ENCODE measurements at places on chromosomes 5 and 9. TPM values are rescaled to one million over a fixed set of nuclear protein-coding genes. Genes with fewer than 3 reads are reported as not detected.
A peak's percentile ranks its signal among the peaks of the same experiment; 100 is the strongest.

PCDHGA4 gene
- 3.9 TPM for total RNA-seq

PAXX gene
- total RNA-seq: 62.9 TPM

GRCh38 chr9:89372230-89372816 is 54.0 kb downstream of the SECISBP2 start:
- H3K27ac ChIP-seq: no peak overlapping the region
- H3K4me1 ChIP-seq: no peaks in the 10 kb centered on the region
- no peak overlapping the region for H3K4me3 ChIP-seq
- no peaks in the 10 kb centered on the region for H3K27me3 ChIP-seq

GRCh38 chr9:129888293-129889121 is 53.2 kb downstream of the USP20 start:
- H3K4me3 ChIP-seq: no peak overlapping the region
- H3K27me3 ChIP-seq: no peaks in the 10 kb centered on the region
- peaks cover 34% of the 10 kb centered on the region for H3K4me1 ChIP-seq

IFNB1 gene
- not detected for total RNA-seq

DNA sequence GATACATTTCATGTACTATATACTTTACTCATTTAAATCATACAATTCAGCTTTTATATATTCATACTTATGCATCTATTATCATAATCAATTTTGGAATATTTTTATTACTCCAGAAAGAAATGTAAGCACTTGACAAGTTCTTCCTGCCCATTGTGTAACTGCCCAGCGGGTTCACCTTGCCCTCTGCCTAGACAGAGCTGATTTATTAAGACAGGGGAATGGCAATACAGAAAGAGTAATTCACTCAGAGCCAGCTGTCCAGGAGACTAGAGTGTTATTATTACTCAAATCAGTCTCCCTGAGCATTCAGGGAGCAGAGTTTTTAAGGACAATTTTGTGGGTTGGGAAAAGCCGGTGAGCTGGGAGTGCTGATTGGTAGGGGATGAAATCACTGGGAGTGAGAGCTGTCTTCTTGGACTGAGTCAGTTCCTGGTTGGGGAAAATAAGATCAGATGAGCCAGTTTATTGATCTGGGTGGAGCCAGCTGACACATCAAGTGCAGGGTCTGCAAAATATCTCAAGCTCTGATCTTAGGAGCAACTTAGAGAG is 16.1 kb upstream of the SPIN1 start:
- no peaks in the 10 kb centered on the region for H3K4me1 ChIP-seq
- DNase-seq: no peak
- no peak overlapping the region for H3K27ac ChIP-seq
- H3K36me3 ChIP-seq: no peaks in the 10 kb centered on the region

SLC46A2 gene
- total RNA-seq: not detected

SURF6 gene
- 12.8 TPM for total RNA-seq

NUDT12 gene
- total RNA-seq: 5.9 TPM

GRCh38 chr5:98309785-98310598 is 463.5 kb upstream of the RGMB start:
- no peak for DNase-seq
- H3K27me3 ChIP-seq: no peaks in the 10 kb centered on the region
- no peak overlapping the region for H3K27ac ChIP-seq
- no peaks in the 10 kb centered on the region for H3K36me3 ChIP-seq

GRCh38 chr9:17137566-17137965 is 2.7 kb downstream of the CNTLN start:
- DNase-seq: no peak
- H3K27me3 ChIP-seq: no peaks in the 10 kb centered on the region
- H3K4me3 ChIP-seq: no peak overlapping the region
- no peak overlapping the region for H3K27ac ChIP-seq

DNA sequence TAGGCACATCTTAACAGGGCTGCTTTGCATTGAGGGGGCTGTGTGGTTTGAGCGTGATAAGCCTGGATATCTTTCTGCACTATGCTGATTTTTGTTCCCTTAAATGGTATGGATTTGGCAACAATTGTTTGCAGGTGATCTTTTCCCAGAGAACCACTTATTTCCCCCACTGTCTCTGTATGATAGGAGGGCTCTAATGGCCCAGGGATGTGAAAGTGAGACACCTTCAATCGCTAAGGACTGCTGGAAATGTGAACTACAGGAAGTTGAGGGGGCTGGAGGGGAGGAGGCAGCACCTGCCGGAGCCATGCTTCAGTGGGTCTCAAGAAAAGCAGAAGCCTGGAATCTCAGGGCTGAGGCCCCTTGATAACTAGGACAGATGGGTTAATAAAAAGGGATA is 29.4 kb downstream of the SYK start:
- no peaks in the 10 kb centered on the region for H3K4me1 ChIP-seq
- no peaks in the 10 kb centered on the region for H3K27me3 ChIP-seq
- H3K27ac ChIP-seq: no peak overlapping the region
- peak; percentile 22 for DNase-seq
- no peaks in the 10 kb centered on the region for H3K36me3 ChIP-seq

NIM1K gene
- not detected for total RNA-seq

- no peaks in the 10 kb centered on the region for H3K36me3 ChIP-seq
- no peaks in the 10 kb centered on the region for H3K27me3 ChIP-seq
- DNase-seq: no peak
- no peak overlapping the region for H3K27ac ChIP-seq
- H3K4me3 ChIP-seq: no peak overlapping the region
- peaks cover 19% of the 10 kb centered on the region for H3K4me1 ChIP-seq
Observed at GRCh38 chr9:70594386-70594944, 180.0 kb upstream of the KLF9 start.

GRCh38 chr9:13896922-13897835 is 416.8 kb downstream of the NFIB start:
- no peak overlapping the region for H3K4me3 ChIP-seq
- no peak overlapping the region for H3K27ac ChIP-seq
- no peaks in the 10 kb centered on the region for H3K27me3 ChIP-seq
- H3K36me3 ChIP-seq: no peaks in the 10 kb centered on the region

- H3K4me1 ChIP-seq: peaks cover 11% of the 10 kb centered on the region
- no peak for DNase-seq
- H3K36me3 ChIP-seq: no peaks in the 10 kb centered on the region
- no peak overlapping the region for H3K4me3 ChIP-seq
Observed at GRCh38 chr9:93645921-93646639, 69.7 kb downstream of the PHF2 start.

NTNG2 gene
- 0.98 TPM for total RNA-seq

F2RL2 gene
- total RNA-seq: not detected

CD180 gene
- 2.0 TPM for total RNA-seq

PHYHD1 gene
- 23.6 TPM for total RNA-seq

DNA sequence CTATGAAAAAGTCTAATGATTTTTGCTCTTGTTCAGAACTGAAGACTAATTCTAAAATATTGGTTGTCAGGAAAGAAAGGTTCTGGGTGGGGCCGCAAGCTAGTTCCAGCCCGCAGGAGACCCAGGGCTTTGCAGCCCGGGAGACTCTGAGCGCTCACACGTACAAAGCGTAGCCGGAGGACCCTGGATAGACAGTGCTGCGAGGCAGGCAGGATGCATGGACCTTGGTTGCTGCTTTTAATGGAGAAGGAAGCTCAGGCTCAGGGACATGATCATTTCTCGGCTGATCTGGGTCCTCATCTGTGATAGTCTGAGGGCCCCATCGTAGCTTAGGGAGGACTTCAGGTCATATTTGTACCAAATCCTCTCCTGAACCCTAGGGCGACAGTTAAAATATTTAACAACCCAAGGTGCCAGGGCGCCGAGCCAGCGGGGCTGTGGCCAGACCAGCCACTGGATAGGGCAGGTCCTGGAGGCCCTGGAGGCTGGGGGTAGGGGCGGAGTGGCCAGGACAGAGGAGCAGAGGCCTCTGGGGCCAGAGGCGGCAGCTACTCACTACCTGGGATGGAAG is 70.1 kb upstream of the UNC5A start:
- H3K4me3 ChIP-seq: no peak overlapping the region
- no peaks in the 10 kb centered on the region for H3K36me3 ChIP-seq
- no peak overlapping the region for H3K27ac ChIP-seq
- peaks cover 8% of the 10 kb centered on the region for H3K27me3 ChIP-seq
- DNase-seq: no peak
- peaks cover 12% of the 10 kb centered on the region for H3K4me1 ChIP-seq

SHC3 gene
- total RNA-seq: 6.1 TPM

TXNDC8 gene
- total RNA-seq: not detected

DNA sequence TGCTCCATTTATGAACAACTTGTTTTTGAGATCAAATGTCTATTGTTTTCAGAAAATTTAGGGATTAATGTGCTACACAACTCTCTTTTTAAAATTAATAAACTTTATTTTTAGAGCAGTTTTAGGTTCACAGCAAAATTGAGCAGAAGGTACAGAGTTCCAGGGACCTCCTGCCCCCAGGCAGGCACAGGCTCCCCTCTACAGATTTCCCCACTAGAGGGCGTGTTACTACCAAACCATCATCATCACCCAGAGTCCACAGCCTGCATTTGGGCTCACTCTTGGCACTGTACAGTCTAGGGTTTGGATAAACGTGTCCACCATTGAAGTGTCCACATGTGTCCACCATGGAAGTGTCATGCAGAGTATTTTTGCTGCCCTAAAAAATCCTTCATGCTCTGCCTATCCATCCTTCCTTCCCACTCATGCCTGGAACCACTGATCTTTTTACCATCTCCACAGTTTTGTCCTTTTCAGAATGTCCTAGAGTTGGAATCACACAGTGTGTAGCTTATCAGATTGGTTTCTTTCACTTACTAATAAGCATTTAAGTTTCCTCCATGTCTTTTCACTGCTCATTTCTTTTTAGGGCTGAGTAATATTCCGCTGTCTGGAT is 61.7 kb downstream of the MRPL36 start:
- H3K4me3 ChIP-seq: no peak overlapping the region
- no peak overlapping the region for H3K27ac ChIP-seq
- DNase-seq: no peak
- H3K4me1 ChIP-seq: no peaks in the 10 kb centered on the region
- no peaks in the 10 kb centered on the region for H3K27me3 ChIP-seq

GRCh38 chr9:84140535-84141101 is 160.0 kb downstream of the RMI1 start:
- no peaks in the 10 kb centered on the region for H3K36me3 ChIP-seq
- peaks cover 16% of the 10 kb centered on the region for H3K4me1 ChIP-seq
- DNase-seq: no peak
- H3K27me3 ChIP-seq: no peaks in the 10 kb centered on the region
- peak overlapping the region; percentile 48 for H3K4me3 ChIP-seq
- no peak overlapping the region for H3K27ac ChIP-seq

DNA sequence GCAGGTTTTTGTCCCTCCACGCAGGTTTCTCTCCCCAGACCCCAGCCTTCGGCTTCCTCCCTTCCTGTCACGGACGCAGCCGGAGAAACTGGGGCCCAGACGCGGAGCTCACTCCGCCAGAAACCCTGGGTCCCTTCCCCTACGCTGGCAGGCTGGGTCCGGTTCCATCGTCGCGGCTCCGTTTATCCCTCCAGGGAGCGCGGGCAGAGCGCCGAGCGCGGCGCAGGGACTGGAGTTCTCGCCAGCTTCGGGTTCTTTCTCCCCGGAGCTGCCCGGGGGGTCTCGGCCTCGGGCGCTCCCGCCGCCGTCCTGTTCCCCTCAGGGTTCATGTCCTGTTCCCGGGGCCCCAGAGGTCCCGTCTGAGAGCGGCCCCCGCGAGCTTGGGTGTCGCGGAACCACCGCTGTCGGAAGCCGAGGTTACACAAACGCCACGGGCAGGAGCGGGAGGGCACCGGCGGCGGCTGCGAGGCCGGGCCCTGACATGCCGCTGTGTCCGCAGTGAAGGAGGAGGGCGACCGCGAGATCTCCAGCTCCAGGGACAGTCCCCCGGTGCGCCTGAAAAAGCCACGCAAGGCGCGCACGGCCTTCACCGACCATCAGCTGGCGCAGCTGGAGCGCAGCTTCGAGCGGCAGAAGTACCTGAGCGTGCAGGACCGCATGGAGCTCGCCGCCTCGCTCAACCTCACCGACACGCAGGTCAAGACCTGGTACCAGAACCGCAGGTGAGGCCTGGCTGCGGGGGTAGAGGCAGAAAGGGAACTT is 4.6 kb downstream of the BARHL1 start:
- H3K4me1 ChIP-seq: peaks cover 15% of the 10 kb centered on the region
- DNase-seq: no peak
- no peaks in the 10 kb centered on the region for H3K36me3 ChIP-seq
- peaks cover 28% of the 10 kb centered on the region for H3K27me3 ChIP-seq
- no peak overlapping the region for H3K27ac ChIP-seq
- H3K4me3 ChIP-seq: no peak overlapping the region

DNA sequence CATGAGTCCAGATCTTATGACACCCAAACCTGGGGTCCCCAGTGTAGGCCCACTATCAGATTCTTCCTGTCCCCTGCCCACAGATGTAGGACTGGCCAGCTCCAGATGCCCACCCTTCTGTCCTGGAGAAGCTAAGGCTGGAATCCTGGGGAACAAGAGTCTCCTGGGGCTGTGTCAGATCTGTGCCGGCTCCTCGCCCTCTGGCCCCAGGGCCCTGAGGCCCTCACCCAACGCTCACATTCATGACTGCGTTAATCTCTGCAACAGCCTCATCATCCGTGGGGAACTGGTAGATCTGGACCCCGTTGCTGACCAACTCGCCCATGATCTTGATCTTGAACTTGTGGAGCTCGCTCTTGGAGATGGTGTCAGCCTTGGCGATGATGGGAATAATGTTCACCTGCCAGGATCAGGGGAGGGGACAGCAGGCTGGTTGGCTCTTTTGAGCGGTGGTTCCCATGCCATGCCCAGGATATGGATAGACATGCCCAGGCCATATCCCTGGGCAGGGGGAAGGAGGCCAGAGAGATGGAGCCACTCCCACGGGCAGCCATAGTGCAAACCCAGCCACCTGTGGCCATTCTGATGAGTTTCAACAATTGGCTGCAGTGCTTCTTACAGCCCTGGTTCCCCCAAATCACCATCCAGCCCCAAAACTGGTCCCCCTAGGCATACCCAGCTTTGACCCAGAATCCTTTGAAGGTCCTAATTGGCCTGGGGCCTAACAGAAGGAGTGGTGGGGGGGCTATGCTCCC is 14.6 kb downstream of the SEPTIN8 start:
- H3K27ac ChIP-seq: no peak overlapping the region
- no peak overlapping the region for H3K4me3 ChIP-seq
- H3K4me1 ChIP-seq: peaks cover 23% of the 10 kb centered on the region
- DNase-seq: peak; percentile 89
- H3K36me3 ChIP-seq: peaks cover 4% of the 10 kb centered on the region

GRCh38 chr9:134682651-134683364 is 41.2 kb downstream of the COL5A1 start:
- no peaks in the 10 kb centered on the region for H3K36me3 ChIP-seq
- peaks cover 54% of the 10 kb centered on the region for H3K4me1 ChIP-seq
- DNase-seq: no peak
- peak overlapping the region; percentile 50 for H3K27ac ChIP-seq
- no peaks in the 10 kb centered on the region for H3K27me3 ChIP-seq
